Fibroblast of lung (primary cell): ENCODE measurements at places on chromosomes 6 and 20. TPM values are rescaled to one million over a fixed set of nuclear protein-coding genes. Genes with fewer than 3 reads are reported as not detected.

- no peak for DNase-seq
- H3K27me3 ChIP-seq: no peaks in the 10 kb centered on the region
- no peak overlapping the region for H3K27ac ChIP-seq
- no peak overlapping the region for H3K4me3 ChIP-seq
- no peaks in the 10 kb centered on the region for H3K36me3 ChIP-seq
- peaks cover 23% of the 10 kb centered on the region for H3K4me1 ChIP-seq
Measured at GRCh38 chr6:38152620-38153019, 333.1 kb downstream of the ZFAND3 start.

DNA sequence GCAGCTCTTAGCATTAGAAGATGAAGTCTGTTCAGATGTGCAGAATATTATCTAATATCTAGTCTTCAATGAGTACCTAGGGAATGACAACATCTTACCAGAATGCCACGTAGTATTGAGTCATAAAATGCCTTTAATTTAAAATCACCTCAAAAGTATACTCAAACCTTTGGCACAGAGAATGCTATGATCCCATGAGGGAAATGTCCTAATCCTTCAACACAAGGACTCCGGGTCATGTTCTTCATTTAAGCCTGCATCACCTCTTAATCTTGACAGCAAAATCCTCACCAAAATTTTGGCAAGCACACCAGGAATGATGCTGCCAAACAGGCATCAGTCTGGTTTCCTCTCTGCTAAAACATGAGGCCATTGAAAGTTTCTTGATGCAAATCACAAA lies 23.6 kb upstream of the MARCKS start:
- H3K4me1 ChIP-seq: peaks cover 2% of the 10 kb centered on the region
- DNase-seq: peak; percentile 87
- no peaks in the 10 kb centered on the region for H3K36me3 ChIP-seq
- H3K27ac ChIP-seq: no peak overlapping the region

Gene CCN6
- not detected in 2 replicates for total RNA-seq

Gene SIRPB2
- total RNA-seq: not detected in 2 replicates

Gene PRSS16
- not detected in 2 replicates for total RNA-seq

GRCh38 chr6:55108134-55109130 lies 65.9 kb upstream of the HCRTR2 start:
- no peak for DNase-seq
- no peak overlapping the region for H3K27ac ChIP-seq
- H3K27me3 ChIP-seq: no peaks in the 10 kb centered on the region

GRCh38 chr6:68008445-68008844 lies 626.6 kb upstream of the ADGRB3 start:
- peak; percentile 33 for DNase-seq
- no peaks in the 10 kb centered on the region for H3K36me3 ChIP-seq
- H3K4me1 ChIP-seq: no peaks in the 10 kb centered on the region
- no peak overlapping the region for H3K4me3 ChIP-seq

GRCh38 chr6:34455831-34456230 lies 10.0 kb upstream of the PACSIN1 start:
- H3K36me3 ChIP-seq: no peaks in the 10 kb centered on the region
- no peak overlapping the region for H3K4me3 ChIP-seq
- no peak overlapping the region for H3K27ac ChIP-seq
- no peak for DNase-seq
- no peaks in the 10 kb centered on the region for H3K27me3 ChIP-seq

DNA sequence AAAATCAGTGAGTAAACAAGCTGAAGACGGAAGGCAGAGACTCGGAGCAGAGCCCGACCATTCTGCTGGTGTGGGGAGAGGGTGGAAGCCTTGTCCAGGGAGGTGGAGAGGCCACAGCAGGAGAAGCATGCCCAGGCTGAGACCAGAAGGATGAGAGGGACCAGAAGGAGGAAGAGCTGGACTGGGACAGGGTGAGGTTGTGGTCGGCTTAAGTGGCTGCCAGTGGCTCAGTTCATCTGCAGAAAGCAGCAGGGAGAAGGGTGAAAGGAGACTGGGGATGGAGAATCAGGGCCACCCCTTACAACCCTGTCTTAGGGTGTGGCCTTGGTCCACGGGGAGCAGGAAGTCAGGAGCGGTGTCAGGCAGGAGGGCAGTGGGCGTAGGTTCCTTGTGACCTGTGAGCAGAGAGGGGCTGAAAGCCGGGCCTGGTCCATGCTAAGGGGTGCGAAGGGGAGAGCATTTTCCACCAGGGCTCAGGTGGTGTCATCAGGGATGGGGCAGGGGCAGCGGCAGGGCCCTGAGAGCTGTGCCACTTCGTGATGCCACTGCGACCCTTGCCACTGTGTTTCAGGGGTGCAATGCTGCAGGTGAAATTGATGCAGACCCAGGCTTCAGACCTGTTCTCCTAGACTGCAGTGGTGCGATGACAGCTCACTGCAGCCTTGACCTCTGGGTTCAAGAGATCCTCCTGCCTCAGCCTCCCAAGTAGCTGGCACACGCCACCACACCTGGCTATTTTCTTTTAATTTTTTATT lies 81.1 kb downstream of the TTLL2 start:
- no peak overlapping the region for H3K27ac ChIP-seq
- H3K36me3 ChIP-seq: no peaks in the 10 kb centered on the region
- no peaks in the 10 kb centered on the region for H3K4me1 ChIP-seq
- no peaks in the 10 kb centered on the region for H3K27me3 ChIP-seq

Gene C20orf141
- total RNA-seq: not detected in 2 replicates

Gene NHSL1
- 10.0 and 10.6 TPM in 2 replicates for total RNA-seq
